Daoy (cell line): ENCODE measurements at places on chromosomes 11 and 22. TPM values are rescaled to one million over a fixed set of nuclear protein-coding genes. Genes with fewer than 3 reads are reported as not detected.
A peak's percentile ranks its signal among the peaks of the same experiment; 100 is the strongest.

- peak; percentile 81 for DNase-seq
These were observed 59.3 kb downstream of the EHF start for GRCh38 chr11:34680206-34680605.

- DNase-seq, result no peak
These were observed 14.0 kb downstream of the CELF1 start for GRCh38 chr11:47538741-47539565.

DNA sequence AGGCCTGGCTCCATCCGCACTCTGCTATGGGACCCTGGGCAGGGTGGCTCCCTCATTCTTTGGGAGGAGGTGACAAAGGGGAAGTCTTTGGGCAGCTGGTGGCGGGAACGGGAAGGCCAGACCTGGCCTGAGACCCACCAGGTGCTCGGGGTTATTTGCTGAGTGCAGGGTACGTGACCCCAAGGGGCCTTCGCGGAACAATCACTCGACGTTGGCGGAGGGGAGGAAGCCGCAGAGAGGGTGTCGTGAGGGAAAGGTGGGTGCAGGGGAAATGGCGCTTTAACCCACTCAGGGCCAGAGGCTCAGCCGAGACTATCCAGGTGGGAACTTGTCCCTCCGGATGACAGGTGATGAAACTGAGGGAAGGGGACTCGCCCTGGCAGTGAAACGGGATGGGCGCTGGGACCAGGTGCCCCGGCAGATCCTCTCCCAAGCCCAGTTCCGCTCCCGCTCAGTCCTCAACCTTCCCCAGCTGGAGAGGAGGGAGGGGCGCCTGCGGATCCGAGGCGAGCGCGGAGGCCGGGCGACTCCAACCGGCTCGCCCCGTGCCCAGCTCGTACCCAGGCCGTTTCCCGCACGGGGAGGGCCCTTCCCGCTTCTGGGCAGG, 911 bp downstream of the A4GALT start:
- peak; percentile 39 for DNase-seq

- no peak for DNase-seq
These were observed 921.3 kb downstream of the METTL15 start for GRCh38 chr11:29029452-29029851.

- no peak for DNase-seq
These were observed 36.8 kb upstream of the GRIA4 start for GRCh38 chr11:105573091-105573490.

GRCh38 chr11:72439455-72439854, 5.1 kb upstream of the CLPB start:
- DNase-seq, result peak; percentile 54

DNA sequence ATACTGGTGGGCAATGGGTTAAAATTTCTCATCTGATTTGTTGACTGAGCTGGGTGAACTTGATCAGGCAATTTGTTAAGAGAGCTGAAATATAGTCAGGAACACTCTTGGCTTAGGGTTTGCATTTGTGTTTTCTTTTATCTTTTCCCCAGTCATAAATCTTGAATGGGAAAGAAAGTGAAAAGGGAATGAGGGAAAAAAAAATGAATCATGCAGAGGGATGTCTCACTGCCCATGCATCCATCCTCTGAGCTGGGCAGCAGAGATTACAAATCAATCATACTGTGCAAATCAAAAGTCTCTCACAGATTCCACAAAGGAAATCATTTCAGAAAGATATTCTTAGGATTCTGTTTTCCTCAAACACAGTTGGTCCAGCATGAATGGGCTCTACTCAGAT, 174.2 kb upstream of the MPPED2 start:
- DNase-seq, result no peak

DNA sequence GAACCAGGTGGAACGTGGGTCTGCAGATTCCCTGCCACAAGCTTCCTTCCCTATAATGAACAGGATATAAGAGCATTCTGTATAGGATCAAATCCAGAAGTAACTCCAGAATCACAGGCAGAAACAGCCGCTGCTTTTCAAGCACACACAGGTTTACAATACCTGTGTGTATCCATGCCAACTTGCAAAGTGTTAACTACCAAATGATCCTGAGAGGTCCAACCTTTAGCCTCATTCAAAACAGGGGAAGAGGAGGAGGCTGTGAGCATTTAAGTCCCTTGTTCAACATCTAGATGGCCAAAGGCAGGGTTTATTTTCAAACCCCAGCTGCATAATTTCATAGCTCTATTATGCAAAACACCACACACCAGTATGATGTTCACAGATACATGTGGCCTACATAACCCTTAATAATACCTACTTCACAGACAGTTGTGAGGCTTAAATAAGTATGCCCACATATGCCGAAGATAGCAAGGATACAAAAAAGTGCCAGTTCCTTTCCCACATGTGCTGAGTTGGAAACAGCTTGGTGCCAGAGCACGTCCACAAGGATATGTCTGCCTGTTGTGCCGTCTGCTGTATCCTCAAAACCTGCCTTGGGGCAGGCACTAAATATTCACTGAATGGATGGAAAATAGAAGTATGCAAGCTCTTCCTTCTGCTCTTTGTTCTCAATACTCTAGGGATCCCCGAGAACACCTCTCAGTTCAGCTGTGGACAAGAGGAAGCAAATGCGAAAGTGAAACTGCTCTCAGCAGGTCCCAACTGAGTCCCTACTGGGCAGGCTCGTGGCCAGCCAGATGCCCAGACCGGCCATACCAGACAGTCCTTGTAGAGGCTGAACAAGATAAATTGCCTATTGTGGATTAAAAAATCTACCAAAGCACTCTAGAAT, 66.8 kb downstream of the LARGE1 start:
- peak; percentile 85 for DNase-seq

- DNase-seq, result peak; percentile 61
These were observed 29.1 kb downstream of the LIMK2 start for GRCh38 chr22:31241200-31241599.

GRCh38 chr11:104823657-104824056, 74.6 kb downstream of the CASP12 start:
- DNase-seq, result no peak

DNA sequence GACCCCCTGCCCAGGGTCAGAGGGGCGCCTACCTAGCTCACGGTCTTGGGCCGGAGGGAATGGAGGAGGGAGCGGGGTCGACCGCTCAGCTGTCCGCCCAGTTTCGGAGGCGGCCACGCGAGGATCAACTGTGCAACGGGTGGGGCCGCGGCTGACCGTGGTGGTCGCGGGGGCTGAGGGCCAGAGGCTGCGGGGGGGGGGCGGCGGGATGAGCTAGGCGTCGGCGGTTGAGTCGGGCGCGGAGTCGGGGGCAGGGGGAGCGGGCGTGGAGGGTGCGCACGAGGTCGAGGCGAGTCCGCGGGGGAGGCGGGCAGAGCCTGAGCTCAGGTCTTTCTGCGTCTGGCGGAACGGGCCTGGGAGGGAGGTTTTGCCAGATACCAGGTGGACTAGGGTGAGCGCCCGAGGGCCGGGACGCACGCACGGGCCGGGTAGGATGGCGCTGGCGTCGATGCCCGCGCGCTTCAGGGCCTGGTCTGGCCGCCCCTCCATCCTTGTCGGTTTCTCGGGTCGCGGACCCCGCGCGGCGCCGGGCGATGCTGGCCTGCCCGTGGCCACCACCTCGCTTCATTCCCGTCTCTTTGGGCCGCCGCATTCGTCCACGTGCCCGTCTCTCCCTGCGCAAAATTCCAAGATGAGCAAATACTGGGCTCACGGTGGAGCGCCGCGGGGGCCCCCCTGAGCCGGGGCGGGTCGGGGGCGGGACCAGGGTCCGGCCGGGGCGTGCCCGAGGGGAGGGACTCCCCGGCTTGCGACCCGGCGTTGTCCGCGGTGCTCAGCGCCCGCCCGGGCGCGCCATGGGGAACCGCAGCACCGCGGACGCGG, at the start of gene DRD4:
Gene DRD4, plus strand, starts transcription at position 759 of the 822 bp plus-strand sequence. Its CDS starts 36 bp downstream, at position 795.
- no peak for DNase-seq

- DNase-seq, result no peak
These were observed 113.4 kb downstream of the ZBTB16 start for GRCh38 chr11:114172871-114173444.

- no peak for DNase-seq
These were observed 2.6 kb downstream of the EHF start for GRCh38 chr11:34623463-34623862.

- no peak for DNase-seq
These were observed 3.8 kb downstream of the SERPING1 start for GRCh38 chr11:57601297-57601696.

DNA sequence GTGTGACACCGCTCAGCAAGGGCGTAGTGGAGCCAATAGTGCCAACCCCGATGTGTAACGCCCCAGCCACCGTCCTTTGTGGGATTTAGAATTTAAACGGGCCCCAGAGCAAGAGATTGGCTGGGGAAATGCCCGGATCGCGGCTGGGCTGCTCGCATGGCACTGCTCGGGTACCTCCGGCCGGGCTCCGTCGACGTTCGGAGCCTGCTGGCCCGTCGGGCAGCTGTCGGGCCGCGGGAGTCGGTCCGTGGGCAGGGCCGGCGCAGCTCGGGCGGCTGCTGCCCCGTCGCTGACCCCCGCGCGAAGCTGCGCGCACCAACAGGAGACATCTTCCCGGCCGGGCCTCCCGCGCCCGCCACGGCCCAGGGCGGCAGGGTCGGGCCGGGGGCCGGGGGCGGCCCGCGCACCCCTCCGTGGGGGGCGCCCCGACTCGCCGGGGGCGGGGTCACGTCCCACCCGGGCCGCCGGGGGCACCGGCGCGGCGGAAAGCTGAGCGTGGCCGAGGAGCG, 1.3 kb upstream of the KDM2A start:
- DNase-seq, result no peak

DNA sequence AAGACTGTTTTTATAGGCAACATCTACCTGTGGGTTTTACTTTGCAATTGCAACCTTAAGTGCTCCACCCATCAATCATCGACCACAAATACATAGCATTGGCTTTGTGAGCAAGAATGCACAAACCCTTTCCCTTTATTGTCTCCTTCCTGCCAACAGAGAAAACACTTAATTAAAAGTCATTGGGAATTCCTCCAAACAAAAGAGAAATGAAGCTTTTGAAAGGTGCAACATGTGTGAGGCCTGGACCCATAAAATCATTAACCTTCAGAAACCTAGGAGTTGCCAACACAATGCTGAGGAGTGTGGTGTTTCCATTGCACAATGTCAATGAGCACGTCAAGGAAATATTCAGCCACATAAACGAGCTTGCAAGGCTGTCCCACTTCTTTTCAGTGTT, 223.2 kb downstream of the BLID start:
- DNase-seq, result no peak

DNA sequence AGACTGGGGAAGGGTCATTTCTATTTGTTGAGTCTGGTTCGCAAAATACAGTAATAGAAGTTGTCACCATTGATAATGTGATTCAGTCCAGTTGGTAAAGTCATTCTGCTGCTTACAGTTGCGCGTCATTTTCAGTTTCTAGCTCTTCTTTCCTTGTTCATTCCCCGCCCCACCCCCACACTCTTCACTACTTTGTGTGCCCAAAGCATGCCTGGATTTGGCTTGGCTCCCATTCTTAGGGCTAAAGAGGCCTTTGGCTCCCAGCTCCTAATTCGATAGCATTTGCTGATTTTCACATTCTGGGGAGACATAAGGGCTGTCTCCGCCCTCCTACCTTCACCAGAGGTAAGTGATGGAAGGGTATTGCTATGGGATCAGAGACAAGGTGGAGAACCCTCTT, 43.0 kb downstream of the CECR2 start:
- DNase-seq, result no peak

GRCh38 chr11:121321614-121322243, 29.2 kb downstream of the SC5D start:
- peak; percentile 19 for DNase-seq

DNA sequence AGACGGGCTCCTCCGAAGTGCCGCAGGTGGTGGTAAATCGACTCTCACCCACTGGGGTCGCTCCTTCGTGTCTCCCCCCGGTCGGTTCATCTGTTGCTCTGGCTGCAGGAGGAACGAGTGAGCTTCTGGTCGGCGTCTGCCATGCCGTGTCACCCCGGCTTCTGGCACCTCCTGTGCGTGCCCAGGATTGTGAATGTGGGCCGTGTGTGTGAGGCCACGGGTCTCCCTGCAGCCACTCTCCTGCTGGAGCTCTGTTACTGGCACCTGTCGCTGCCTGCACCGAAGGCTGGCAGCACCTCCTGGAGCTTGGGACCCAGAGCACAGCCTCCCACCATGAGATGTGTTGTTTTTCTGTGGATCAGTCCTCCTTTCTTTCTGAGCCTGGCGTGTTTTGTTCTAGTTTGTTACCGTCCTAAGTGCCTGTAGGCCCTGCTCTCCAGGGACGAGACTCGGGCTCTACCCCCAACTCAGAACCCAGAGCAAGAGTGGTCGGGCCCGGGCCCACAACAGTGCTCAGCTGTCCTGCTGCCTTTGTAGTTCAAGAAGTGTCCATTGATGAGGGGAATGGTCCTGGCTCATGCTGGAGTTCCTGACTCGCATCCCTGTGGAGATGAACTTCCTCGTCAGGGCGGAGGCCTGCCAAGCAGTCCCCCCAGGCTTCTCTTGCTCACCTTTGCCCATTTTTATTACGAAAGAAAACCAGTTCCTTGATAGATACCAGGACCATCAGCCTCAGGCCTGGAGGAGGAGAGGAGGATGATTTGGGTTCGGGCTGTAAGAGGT, 66.6 kb downstream of the MED15 start:
- no peak for DNase-seq

GRCh38 chr22:45204241-45204640, 36.5 kb downstream of the KIAA0930 start:
- no peak for DNase-seq

DNA sequence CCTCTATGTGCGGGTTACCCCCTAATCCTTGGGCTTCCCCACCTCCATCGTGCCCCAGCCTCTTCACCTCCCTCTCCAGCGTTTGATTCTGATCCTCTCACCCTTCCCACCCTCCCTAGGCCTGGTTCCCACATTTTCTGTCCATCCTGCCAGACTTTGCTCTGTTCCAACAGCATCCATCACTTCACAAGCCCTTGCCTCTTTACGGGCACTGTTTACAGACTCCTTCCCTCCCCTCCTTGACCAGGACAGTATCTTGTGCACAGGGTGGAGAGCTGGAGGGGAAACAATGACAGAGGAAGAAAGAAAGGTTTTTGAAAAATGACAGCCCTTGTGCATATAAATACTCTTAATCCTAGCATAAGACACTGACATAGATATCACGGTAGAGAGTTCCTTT, 30.4 kb downstream of the FEZ1 start:
- no peak for DNase-seq

- DNase-seq, result no peak
These were observed 2.4 kb downstream of the DRD4 start for GRCh38 chr11:639332-639955.

The PRAME gene
- 41.9 and 62.0 TPM in 2 replicates for total RNA-seq

The DEFB131B gene
- total RNA-seq, result not detected in 2 replicates

The SCGB1C1 gene
- total RNA-seq, result not detected in 2 replicates

The CASP12 gene
- not detected in 2 replicates for total RNA-seq

The FAM181B gene
- 0.23 TPM in 1 of 2 replicates, not detected in the other for total RNA-seq

The SMTNL1 gene
- not detected in 2 replicates for total RNA-seq

The SERHL2 gene
- total RNA-seq, result 1.3 and 1.4 TPM in 2 replicates

The APOBEC3F gene
- total RNA-seq, result 0.97 and 6.9 TPM in 2 replicates

The RFPL3 gene
- not detected in 2 replicates for total RNA-seq

The SNX15 gene
- total RNA-seq, result 15.8 and 17.9 TPM in 2 replicates
